ENCODE measurements at places on chromosomes 6 and 20.

- DNase-seq = no peak
Measured at GRCh38 chr20:16580620-16581019, 7.4 kb upstream of the KIF16B start.

GRCh38 chr6:89264296-89264695 lies 47.1 kb upstream of the GABRR1 start:
- DNase-seq = no peak

DNA sequence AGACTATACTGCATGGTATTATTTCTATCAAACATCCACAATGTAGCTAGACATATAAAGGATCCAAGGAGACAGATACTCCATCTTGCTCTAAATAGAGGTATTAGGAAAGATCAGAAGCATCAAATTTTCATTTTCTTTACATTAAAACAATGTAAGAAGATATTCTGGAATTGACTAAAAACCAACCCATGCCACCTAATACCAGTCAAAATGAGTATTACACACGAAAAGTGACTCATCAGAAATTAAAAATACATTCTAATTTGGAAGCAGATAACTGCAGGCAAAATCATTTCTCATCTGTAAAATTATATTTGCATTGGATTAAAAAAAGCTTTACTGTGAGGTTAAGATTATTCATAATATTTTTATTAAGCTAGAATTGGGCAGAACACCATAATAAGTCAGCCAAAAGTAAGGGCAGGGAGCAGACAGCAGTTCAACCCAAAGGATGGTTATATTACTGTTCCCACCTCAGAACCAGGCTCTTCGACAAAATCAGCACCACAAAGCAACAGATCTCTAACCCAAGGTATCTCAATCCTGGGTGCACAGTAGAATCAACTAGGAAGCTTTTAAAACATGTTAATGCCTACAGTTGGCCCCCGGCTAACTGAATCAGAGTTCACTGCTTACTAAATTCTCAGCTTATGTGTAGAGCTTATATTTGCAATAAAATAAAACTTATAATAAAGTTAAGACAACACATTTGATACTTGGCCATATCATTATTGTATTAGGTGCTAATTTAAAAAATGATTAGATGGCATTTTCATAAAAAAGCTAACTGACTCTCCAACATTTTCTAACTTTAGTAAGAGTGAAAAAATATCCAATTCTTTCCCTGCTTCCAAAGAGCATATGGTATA lies 35.2 kb downstream of the SAMD3 start:
- DNase-seq = no peak

DNA sequence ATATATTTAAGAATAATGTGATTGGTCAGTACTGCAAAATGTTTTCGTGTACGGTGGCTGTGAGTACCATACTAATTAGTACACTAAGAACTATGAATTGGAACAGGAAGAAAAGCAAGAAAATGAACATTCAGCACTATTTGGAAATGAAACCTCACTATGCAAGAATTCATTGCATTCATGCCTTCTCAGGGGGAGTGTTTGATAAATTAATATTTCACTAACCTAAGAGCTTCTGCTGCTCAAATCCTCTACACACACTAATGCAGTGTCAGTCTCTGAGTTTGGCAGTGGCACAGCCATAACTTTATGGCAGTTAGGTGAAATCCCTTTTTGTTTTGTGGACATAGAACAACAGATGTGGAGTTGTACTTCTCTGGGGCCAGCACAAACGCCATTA lies 60.1 kb downstream of the SLC16A10 start:
- DNase-seq = no peak

DNA sequence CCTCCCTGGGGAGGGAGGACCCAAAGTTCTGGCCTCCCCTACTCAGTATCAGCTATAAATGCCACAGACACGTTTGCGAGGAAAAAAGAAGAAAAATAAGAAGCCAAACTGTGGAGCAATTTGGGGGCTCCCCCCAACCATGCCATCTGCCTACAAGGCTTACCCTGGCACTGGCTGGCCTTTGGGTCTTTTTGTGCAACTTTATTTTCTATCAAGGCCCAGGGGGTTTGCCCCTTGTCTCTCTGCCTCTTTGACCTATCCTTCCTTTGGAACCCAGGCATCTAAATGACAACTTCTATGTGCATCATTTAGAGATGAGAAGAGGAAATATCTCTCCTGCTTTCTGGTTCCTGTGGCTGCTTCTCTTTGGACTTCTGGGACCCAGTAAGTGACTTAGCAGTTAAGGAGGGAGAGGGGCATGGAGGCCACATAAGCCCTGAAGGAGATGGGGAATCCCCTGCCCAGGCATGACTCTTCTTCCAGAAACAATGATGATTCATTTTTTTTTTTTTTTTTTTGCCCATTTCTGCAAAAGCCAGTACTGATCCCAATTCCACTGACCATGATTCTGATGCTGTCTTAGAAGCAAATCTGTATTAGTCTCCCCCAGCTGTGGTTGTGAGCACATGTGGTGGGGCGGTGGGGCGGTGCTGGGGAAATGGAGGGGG lies at the start of gene MUC22:
Gene MUC22 (plus strand): TSS at position 82 of the 668 bp plus-strand sequence. CDS start 233 bp downstream, at position 315.
- DNase-seq = peak; percentile 0

DNA sequence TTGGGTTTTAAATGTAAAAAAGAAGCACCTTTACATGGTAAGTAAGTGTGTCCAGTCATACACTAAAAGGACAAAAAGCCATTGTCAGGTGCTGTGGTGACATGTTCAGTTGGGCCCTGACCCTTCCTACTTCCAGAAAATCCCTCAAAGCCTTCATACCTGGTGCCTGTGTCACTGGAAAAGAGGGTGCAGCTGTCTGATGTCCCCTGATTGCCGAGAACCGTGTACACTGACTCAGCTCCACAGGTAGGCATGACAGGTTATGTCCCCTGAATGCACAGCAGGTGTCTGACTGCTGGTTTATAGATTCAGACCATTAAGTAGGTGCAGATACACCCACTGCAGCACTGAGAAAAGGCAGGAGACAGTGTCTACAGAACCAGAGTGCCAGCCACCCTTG lies 99.1 kb downstream of the FOXC1 start:
- DNase-seq = no peak

- DNase-seq = no peak
Measured at GRCh38 chr20:63694584-63695423, 1.6 kb upstream of the TNFRSF6B start.

DNA sequence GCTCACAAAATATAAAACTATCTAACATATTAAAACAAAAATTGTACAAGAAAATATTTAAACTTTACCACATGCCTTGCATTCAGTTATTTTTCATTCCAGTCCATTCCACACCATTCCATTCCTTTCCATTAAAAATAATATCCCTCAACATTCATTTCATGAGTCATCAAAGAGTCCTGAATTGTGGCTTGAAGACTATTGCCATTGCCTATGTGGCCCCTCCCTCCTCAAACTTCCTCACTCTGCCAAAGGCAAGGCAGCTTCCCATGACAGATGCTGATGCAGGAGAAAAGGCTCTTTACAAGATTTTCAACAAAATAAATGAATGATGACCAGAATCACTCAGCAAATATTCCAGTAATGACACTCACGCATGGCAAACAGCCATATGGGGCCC lies 31.7 kb downstream of the IL20RA start:
- DNase-seq = no peak

DNA sequence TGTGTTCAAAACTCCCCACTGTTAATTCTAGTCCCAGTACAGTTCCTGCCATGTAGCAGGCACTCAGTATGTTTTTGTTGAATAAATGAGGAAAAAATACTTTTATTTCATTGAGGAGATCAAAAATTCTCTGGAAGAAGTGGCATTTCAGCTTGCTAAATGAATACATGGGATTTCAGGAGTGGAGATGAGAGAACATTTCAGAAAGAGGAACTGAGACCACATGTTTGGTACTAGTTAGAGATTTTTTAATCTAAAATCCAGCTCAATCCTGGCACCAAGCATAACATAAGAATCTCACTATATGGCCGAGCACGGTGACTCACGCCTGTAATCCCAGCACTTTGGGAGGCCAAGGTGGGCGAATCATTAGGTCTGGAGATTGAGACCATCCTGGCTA lies 75.4 kb downstream of the BTBD9 start:
- no peak for DNase-seq

DNA sequence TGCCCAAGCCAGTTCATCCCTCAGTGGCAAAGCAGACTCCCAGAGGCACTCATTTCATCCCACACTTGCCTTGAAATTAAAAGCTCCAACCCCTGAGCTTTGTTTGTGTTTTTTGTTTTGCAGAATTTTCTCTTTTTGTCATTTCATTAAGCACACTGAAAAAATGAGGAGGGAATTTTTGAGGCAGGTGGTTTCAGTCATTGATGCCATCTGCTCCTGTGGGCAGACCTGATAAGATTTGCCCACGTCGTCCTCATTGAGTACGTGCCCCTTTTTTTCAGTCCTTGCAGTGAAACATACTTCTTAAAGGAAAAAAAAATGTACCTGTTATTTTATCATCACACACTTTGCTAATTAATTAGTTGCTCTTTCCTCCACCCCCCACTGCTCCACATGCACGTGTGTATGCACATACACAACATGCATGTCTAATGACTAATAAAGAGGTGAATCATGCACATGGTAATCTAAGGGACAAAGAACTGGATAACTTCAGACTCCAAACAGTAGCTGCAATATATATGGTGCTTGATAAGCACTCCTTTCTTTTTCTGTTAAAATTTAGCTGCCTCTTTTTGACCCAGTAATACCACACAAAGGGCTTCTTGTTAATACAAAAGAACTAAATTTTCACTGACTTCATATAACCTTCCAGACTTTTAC lies 102.1 kb upstream of the TMEM181 start:
- DNase-seq = no peak

- no peak for DNase-seq
Measured at GRCh38 chr6:33837971-33838665, 34.3 kb upstream of the MLN start.

GRCh38 chr6:15493437-15494168 lies 169.2 kb downstream of the DTNBP1 start:
- no peak for DNase-seq

DNA sequence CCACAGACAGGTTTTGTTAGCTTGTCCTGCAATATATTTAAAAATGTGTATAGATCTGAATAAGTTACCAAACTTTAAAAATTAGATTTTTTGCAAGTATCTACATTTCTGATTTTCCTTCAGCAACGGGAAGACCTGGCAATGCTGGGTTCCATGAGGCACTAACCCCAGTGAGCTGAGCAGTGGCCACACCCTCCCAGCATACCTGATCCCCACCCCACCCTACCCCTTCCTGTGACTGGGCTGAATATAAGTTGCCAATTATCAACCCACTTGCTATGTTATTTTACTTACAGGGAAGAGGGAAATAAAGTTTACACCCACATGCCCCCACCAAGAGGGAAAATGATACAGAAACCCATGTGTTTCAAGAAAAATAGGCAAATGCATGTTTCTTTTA lies 70.3 kb upstream of the RALGAPA2 start:
- no peak for DNase-seq

DNA sequence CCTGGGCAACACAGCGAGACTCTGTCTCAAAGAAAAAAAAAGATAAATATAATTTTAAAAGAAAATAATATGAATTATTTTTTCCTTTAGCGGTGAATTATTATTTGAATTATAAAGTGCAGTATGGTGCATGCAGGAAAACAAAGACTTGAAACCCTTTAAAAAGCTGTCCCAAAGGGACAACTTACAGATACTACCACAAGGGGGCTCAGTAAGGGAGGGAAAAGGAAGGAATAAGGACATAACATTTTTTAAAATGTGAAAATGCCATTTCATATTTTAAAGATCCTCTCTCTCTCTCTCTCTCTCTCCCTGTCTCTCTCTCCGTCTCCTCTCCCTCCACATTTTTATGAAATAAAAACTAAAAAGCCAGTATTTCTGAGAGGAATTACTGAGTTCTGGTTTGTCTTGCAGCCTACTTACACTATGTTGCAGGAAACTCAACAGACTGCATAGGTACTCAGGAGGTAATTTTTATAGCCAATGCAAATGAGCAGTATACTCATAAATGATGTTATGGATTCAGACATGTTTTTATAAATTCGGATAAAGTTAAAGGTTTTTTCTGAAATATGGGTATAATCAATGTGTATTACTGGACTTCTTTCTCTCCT lies 455.0 kb upstream of the GJE1 start:
- no peak for DNase-seq

GRCh38 chr6:21678990-21679389 lies 85.4 kb downstream of the SOX4 start:
- no peak for DNase-seq

GRCh38 chr20:24453869-24454268 lies 15.6 kb upstream of the SYNDIG1 start:
- no peak for DNase-seq

DNA sequence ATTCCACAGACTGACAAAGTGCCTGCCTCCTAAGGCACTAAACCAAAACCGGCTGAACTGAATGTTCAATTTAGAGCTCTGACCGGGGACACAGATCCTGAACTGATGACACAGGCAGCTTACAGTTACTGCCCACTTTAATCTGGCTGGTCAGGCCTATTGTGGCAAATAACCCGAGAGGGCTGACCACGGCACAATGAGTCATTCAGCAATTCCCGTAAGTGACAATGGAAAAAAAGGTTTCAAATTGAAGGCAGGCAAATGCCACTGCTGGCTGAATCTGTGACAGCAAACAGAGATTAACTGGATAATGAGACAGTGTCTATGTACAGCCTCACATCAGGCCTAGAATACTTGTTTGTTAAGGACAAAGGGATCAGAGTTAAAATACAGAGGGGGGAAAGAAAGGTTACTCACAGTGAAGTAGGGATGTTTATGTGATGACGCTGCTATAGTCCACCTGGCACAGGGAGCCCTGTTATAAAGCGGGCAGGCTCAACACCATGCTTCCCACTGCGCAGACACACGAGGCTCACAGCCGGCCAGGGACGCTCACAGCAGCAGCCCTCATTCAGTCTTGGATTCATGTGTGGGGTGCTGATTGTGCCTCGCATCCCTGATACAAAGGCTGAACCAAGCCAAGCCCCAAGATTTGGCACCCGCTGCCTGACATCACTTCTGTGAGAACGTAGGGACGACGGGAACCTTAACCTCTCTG lies 54.4 kb downstream of the RTN4IP1 start:
- peak; percentile 28 for DNase-seq

DNA sequence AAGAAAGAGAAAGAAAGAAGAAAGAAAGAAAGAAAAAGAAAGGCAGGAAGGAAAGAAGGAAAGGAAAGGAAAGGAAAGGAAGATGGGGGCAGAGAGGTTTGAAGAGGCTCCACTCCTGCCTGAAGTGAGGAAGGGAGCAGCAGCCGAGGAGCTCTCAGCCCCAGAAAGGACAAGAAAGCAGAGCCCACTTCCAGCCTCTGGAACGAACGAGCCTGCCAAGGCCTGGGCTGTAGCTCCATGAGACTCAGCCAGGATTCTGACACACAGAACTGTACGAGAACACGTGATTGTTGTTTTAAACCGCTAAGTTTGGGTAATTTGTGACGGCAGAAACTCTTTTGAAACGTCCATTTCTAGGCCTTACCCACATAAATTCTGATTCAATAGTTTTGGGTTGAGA lies 69.5 kb downstream of the TTLL2 start:
- DNase-seq = no peak

DNA sequence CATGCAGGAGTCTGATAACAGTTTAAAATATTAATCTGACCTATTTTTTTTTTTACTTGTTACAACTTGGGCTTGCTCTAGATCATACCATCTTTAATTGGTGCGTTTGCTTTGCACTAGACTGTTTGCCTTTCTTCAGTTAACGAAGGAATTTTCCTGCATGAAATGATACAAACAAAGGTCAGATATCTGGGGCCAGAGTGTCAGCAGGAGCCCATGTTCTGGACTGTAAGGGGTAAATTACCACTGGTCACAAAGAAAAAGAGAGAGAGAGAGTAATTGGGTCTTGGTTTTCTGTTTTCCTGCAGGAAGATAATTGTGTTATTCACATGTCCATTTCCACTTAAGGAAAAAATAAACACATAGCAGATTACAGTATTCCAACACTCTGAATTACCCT lies 399.4 kb upstream of the MARCKS start:
- DNase-seq = no peak
